ENCODE measurements at places on chromosomes 4 and X.

- DNase-seq = no peak
Observed at GRCh38 chr4:139656614-139657486, 8.8 kb upstream of the MGST2 start.

- DNase-seq = no peak
Observed at GRCh38 chr4:159944477-159944876, 841.6 kb downstream of the RAPGEF2 start.

DNA sequence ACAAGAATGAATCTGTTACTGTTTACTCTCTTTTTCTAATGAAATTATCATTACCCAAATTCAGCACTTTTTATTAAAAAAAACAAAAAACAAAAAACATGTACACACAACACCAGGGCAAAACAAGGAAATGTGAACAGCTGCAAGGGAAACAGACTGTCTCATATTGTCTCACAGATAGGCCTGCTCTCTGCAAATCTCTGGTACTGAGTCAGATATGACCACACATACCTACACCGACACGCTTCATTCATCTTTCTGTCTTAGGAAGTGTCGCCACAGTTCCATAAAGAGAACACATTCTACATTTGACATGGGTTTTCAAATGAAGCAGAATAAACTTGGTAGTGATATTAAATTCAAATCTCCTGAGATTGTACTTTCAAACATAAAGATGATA is 92.2 kb upstream of the GPR34 start:
- no peak for DNase-seq

DNA sequence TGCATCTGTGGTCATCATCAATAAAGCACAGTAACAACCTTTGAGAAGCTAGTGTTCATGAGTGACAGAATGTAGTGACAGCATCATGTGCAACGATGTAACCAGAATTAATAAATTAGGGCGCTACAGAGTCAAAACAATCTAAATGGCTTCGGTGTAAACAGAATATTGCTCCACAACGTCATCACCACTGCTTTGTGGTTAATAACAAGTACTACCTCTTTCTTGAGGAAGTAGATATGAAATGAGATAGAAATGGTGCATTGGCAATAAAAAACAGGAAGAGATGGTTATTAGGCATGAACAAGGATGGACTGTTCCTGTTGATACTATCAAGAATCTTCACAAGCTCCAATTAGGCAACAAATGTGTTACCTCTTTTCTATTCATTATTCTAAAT is 8.7 kb upstream of the PDHA2 start:
- DNase-seq = no peak

- no peak for DNase-seq
Observed at GRCh38 chrX:40531056-40531826, 49.5 kb upstream of the ATP6AP2 start.
